ENCODE measurements at places on chromosomes 3 and 15.

- H3K27ac ChIP-seq, result no peak overlapping the region
- no peaks in the 10 kb centered on the region for H3K27me3 ChIP-seq
- H3K36me3 ChIP-seq, result no peaks in the 10 kb centered on the region
Observed at GRCh38 chr3:80355144-80355543, 587.3 kb upstream of the ROBO1 start.

DNA sequence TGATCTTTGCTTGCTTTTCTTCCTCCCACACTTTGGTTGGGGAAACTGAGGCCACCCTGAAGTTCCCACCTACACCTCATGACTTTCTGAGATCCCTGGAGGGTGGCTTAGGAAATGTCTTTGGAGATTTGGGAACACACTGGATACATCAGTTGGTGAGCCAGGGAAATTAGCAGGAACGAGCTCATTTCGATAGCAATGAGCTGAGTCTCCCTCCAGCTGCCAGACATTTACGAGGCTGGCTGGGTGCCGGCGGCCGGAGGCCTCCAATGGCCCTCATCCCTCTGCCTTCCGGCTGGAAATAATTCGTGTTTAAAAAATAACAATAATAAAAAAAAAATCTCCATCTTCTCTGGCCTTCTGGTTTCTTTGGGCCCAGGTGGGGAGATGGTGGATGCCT, 38.8 kb downstream of the SMAD6 start:
- H3K4me1 ChIP-seq, result peaks cover 2% of the 10 kb centered on the region
- H3K27ac ChIP-seq, result peak overlapping the region; percentile 52
- no peak overlapping the region for H3K4me3 ChIP-seq
- no peaks in the 10 kb centered on the region for H3K36me3 ChIP-seq
- H3K27me3 ChIP-seq, result no peaks in the 10 kb centered on the region
- DNase-seq, result peak; percentile 89

DNA sequence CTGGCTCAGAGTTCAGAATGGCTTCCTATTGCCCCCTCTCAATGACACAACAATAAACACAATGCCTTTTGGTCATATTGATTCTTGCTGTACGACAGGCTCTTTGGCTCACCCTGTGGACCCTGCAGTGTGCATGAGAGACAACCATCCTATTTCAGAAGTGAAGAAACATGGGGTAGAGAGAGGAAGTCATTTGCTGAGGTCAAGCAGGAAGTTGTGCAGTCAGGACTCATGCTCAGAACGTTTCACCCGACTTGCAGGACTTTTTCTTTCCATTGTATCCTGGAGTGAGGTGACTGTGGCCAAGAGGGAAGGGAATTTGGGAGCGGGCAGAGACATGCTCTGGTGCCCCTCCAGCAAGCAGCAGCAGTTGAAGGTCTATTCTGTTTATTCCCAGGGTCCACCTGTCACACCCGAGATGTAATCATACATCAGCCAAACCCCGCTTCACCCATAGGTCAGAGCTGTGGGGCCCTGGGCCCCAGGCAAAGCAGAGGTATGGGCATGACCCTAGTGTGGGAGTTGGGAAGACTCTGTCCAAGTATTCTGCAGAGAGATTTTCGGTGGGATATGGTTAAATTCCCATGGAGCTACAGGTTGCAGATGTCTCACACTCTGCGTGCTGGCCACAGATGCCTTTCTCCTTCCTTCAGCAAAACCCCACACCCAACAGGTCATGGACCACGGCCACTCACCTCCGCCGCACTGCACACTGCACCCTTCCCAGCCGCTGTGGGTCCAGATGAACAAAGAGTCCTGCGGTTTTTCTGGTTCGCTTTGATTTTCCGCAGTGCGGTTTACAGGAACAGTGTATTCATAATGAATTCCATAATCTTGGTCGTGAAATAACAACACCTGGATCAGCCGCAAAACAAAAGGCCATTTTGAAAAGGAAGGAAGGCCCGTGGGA, 290.6 kb downstream of the ADAMTS17 start:
- no peaks in the 10 kb centered on the region for H3K36me3 ChIP-seq
- H3K27ac ChIP-seq, result no peak overlapping the region
- no peak overlapping the region for H3K4me3 ChIP-seq
- no peaks in the 10 kb centered on the region for H3K27me3 ChIP-seq
- no peaks in the 10 kb centered on the region for H3K4me1 ChIP-seq

- no peaks in the 10 kb centered on the region for H3K27me3 ChIP-seq
- no peaks in the 10 kb centered on the region for H3K36me3 ChIP-seq
- H3K27ac ChIP-seq, result no peak overlapping the region
- DNase-seq, result no peak
- H3K4me1 ChIP-seq, result no peaks in the 10 kb centered on the region
- no peak overlapping the region for H3K4me3 ChIP-seq
Observed at GRCh38 chr3:27643355-27643754, 78.8 kb downstream of the EOMES start.

GRCh38 chr3:106635271-106635670, 742.0 kb upstream of the CCDC54 start:
- no peak overlapping the region for H3K27ac ChIP-seq
- no peak for DNase-seq
- H3K27me3 ChIP-seq, result no peaks in the 10 kb centered on the region
- no peaks in the 10 kb centered on the region for H3K4me1 ChIP-seq
- no peak overlapping the region for H3K4me3 ChIP-seq

GRCh38 chr15:72168808-72169190, 28.8 kb downstream of the GRAMD2A start:
- H3K4me1 ChIP-seq, result no peaks in the 10 kb centered on the region
- H3K27ac ChIP-seq, result no peak overlapping the region
- no peak overlapping the region for H3K4me3 ChIP-seq
- H3K27me3 ChIP-seq, result no peaks in the 10 kb centered on the region
- DNase-seq, result no peak

- H3K4me1 ChIP-seq, result no peaks in the 10 kb centered on the region
- H3K4me3 ChIP-seq, result peak within 1 kb of the TSS; percentile 25
- peak within 1 kb of the TSS; percentile 80 for H3K27ac ChIP-seq
- H3K36me3 ChIP-seq, result no peaks in the 10 kb centered on the region
Observed at GRCh38 chr3:159839561-159840379, 148.9 kb upstream of the IL12A start.

GRCh38 chr3:161818106-161818505, 321.5 kb downstream of the OTOL1 start:
- no peak overlapping the region for H3K4me3 ChIP-seq
- H3K27ac ChIP-seq, result no peak overlapping the region

GRCh38 chr3:73586190-73586589, 38.6 kb downstream of the PDZRN3 start:
- no peaks in the 10 kb centered on the region for H3K27me3 ChIP-seq
- H3K36me3 ChIP-seq, result no peaks in the 10 kb centered on the region
- no peak overlapping the region for H3K4me3 ChIP-seq
- peaks cover 7% of the 10 kb centered on the region for H3K4me1 ChIP-seq
- no peak for DNase-seq

- peak overlapping the region; percentile 11 for H3K27ac ChIP-seq
- no peaks in the 10 kb centered on the region for H3K27me3 ChIP-seq
- no peak overlapping the region for H3K4me3 ChIP-seq
- no peak for DNase-seq
Observed at GRCh38 chr3:190381441-190381840, 6.5 kb upstream of the CLDN16 start.

DNA sequence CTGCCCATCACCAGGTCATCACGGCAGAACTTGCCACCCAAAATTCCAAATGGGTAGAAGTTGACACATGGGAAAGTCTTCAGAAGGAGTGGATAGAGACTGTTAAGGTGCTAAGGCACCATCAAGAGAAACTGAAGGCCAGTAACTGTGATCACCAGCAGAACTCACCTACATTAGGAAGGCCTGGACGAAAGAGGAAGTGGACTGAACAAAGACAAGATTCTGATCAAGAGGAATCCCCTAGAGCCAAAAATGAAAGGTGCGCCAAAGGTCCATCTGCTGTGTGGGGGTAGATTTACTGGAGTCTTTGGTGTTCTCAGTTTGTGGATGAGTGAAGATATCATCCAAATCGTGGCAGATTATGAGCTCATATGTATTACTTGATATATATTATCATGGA, 46.3 kb upstream of the P3H2 start:
- DNase-seq, result no peak
- H3K27ac ChIP-seq, result no peak overlapping the region
- no peak overlapping the region for H3K4me3 ChIP-seq
- H3K36me3 ChIP-seq, result no peaks in the 10 kb centered on the region

- no peak for DNase-seq
- H3K4me1 ChIP-seq, result no peaks in the 10 kb centered on the region
- H3K27me3 ChIP-seq, result no peaks in the 10 kb centered on the region
Observed at GRCh38 chr15:50028326-50028725, 90.7 kb downstream of the ATP8B4 start.
